ENCODE measurements at places on chromosomes 13 and 19. TPM values are rescaled to one million over a fixed set of nuclear protein-coding genes. Genes with fewer than 3 reads are reported as not detected.
A peak's percentile ranks its signal among the peaks of the same experiment; 100 is the strongest.

DNA sequence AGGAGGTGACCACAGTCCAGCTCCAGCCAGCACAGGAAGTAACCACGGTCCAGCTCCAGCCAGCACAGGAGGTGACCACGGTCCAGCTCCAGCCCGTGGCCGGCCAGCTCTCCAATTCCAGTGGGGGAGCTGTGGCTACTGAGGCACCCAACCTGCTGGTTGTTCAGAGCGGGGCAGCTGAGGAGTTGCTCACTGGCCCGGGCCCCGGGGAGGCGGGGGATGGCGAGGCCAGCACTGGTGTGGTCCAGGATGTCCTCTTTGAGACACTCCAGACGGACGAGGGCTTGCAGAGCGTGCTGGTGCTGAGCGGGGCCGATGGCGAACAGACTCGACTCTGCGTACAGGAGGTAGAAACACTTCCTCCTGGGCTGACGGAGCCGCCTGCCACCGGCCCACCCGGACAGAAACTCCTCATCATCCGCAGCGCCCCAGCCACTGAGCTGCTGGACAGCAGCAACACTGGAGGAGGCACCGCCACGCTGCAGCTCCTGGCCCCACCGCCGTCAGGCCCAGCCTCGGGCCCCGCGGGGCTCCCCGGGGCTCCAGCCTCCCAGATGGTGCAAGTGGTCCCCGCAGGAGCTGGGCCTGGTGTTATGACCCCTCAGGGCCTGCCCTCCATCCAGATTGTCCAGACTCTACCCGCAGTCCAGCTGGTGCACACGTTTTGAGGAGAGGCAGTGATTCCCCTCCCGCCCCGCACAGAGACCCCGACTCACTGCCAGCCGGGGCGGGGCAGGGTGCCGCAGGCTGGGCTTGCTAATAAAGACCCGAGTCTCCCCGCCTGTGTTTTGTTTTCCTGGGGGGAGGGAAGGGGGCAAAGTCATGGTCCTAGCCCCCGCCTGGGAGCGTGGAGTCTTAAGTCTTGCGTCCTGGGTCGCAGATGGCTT is 1.0 kb upstream of the NAT14 start:
- DNase-seq = no peak

ZNF155 gene
- 8.0 TPM for total RNA-seq

DNA sequence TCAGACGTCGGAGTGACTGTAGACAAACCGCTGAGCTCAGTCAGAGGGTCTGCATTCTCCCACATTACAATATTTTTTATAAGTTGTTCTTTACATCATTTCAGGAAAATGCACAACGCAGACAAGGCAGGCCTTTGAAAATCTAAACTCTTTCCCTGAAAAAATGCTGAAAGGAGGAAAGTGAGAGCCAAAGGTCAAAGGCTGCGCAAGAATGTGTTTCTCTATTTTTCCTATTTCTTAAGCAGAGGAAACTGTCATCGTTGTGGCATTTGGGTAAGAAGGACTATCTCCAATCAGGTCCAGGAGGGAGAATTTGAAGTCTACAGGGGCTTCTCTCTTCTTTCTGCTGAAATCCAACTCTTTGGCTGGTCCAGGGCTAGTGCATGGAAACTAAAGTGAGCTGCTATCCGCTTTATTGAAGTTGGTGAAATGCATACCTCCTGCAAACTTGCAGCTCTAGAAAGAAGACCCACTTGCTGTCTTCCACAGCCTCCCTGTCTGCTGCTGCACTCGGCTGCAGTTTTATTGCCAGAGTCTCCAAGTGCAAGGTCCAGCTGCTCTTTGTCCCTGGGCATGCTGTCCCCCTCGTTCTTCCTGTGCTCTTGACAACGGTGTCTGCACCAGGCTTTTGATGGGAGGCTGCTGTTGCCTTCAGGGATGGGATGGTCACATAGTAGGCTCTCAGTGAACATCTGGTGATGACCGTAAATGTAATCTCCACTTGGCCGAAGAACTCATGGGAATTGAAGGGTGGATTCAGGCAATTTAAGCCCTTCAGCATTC is 31.2 kb downstream of the ZNF536 start:
- no peak for DNase-seq

GRCh38 chr19:1252221-1252820 is 3.9 kb downstream of the MIDN start:
- peak; percentile 97 for DNase-seq

DNA sequence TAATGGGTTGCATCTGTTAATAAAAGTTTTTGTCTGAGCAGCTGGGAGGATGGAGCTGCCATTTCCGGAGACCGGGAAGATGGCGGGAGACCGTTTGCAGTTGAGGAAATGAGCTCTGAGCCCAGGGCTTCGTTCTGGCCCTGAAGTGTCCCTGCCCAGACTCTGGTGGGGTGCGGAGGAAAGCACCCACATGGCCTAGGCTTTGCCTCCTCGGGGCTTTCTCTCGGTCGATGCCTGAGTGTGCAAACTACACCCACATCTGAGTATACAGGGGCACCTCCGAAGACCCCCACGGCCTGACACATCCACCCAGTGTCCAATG is 15.6 kb upstream of the NANOS3 start:
- DNase-seq = peak; percentile 56

IGFL1 gene
- not detected for total RNA-seq

WDR87 gene
- not detected for total RNA-seq

DNA sequence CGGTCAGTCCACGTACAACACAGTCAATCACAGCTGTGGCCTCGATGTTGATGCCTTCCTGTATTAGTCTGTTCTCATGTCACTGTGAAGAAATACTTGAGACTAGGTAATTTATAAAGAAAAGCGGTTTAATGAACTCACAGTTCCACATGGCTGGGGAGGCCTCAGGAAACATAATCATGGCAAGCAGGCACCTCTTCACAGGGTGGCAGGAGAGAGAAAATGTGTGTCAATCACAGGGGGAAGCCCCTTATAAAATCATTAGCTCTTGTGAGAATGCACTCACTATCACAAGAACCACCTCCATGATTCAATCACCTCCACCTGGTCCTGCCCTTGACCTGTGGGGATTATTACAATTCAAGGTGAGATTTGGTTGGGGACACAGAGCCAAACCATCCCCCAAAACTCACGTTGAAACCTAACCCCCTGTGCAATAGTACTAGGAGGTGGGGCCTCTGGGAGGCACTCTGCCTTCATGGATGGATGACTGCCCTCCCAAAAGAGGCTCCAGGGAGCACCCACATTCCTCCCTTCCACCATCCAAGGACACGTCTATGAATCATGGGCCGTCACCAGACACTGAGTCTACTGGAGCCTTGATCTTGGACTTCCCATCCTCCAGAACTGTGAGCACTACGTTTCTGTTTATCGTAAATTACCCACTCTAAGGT is 2.3 kb upstream of the PROZ start:
- DNase-seq = no peak

- DNase-seq = no peak
These were observed 98.6 kb downstream of the IRS2 start for GRCh38 chr13:109687559-109688448.

SIGLECL1 gene
- total RNA-seq = 0.06 TPM

DNA sequence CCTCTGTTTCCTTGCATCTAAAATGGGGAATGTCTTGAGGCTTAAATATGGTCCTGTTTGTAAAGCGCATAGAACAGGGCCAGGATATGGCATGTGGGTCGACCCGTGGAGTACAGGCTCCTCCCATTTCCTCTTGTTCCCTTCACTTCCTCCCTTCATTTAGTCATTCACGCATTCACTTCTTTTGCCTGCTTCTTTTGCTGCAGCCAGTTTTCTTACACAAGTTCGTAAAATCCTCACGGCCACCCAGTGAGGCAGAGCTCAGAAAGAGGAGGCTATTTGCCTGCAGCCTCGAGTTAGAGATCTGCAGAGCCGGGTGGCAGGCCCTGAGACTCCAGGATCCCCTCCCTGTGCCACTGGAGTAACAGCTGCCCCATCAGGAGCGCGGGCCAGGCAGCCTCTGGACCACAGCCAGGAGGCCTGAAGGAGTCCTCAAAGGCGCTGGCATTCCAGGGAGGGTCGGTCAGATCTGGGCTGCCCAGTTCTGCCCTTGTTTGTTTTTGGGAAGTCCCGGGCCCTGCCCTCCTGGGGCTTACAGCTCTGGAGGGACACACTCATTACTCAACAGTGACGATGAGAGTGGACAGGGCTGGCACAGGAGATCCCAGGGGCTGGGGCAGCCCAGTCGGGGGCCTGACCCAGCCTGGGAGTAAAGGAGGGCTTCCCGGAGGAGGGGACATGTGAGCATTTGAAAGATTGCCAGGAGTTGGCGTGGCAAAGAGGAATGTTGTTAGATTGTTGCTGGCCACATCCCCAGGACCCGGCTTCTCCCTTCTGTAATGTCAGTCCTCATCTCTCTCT is 4.6 kb downstream of the PPP5C start:
- DNase-seq = peak; percentile 66

DNA sequence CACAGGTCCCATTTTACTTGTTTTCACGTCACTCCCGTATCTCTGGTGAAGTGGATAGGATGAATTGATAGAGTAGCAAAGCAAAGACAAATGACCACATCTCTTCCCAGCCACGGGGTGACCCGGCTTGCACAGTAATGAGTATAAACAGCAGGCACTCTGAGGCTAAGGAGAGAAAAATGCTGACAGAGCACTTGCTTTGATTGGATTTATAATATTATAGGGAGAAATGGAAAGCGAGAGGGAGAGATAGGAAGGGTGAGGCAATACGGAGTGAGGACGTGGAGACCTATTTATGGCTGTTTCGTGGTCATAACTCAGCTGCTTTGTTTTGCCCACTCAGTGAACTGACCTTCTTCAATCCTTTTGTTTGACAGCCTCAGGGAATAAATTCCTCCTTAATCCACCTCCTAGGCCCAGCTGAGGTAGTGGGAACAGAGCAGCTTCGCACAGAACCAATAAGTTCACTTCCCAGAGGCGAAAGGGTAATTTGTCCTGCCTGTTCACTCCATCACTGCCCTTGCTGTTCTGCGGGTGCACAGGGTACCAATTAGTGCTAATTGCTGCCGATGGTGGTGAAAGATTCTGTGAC is 68.6 kb downstream of the ERCC5 start:
- no peak for DNase-seq

Data from Daoy (cell line).